ENCODE measurements at places on chromosomes 3 and 15.

DNA sequence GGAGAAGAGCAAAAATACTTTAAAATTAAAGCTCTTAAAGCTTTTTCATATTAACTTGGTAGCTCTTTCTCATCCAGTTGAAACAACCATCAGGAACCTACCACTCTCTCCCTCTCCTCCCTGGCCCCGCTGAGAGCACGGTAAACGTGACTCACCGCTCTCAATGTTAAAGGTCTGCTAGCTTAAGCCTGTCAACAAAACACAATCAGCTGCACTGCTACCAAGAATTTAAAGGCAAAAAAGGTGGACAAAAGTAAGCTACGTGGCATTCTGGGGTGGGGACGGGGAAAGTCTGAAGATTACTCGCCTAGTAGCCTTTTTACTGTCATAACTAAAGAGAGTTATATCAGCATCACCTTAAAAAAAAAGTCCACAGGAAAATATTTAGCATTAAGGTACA is 8.4 kb upstream of the GP5 start:
- no peak for DNase-seq

- DNase-seq, result no peak
Observed at GRCh38 chr3:26307192-26307591, 315.4 kb upstream of the LRRC3B start.

- DNase-seq, result no peak
Observed at GRCh38 chr15:77226652-77227051, 155.7 kb upstream of the TSPAN3 start.

- DNase-seq, result no peak
Observed at GRCh38 chr3:28218917-28219198, 22.6 kb upstream of the CMC1 start.

DNA sequence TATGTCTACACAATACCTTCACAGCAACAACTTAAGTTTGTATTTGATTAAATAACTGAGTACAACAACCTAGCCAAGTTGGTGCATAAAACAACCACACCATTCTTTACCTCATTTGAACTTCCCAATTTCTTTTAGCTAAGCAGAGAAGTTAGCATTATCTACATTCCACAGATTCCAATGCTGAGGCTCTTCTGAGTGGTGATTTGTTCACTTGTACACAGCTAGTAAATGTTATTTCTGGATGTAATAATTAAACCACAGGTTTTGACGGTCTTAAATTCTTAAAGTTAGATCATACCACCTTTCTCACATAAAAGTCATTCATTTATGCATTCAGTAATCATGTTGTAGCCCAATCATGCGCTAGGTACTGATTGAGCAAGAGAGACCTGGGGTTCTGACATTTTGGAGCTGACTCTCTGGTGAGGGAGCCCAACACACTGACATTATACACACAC is 102.5 kb downstream of the SST start:
- no peak for DNase-seq

GRCh38 chr15:38017721-38018120 is 83.3 kb downstream of the TMCO5A start:
- no peak for DNase-seq

- no peak for DNase-seq
Observed at GRCh38 chr15:67953299-67953698, 100.8 kb upstream of the PIAS1 start.

GRCh38 chr3:77236118-77236517 is 196.2 kb downstream of the ROBO2 start:
- DNase-seq, result no peak

GRCh38 chr15:88788816-88789215 is 14.4 kb upstream of the ACAN start:
- DNase-seq, result no peak

DNA sequence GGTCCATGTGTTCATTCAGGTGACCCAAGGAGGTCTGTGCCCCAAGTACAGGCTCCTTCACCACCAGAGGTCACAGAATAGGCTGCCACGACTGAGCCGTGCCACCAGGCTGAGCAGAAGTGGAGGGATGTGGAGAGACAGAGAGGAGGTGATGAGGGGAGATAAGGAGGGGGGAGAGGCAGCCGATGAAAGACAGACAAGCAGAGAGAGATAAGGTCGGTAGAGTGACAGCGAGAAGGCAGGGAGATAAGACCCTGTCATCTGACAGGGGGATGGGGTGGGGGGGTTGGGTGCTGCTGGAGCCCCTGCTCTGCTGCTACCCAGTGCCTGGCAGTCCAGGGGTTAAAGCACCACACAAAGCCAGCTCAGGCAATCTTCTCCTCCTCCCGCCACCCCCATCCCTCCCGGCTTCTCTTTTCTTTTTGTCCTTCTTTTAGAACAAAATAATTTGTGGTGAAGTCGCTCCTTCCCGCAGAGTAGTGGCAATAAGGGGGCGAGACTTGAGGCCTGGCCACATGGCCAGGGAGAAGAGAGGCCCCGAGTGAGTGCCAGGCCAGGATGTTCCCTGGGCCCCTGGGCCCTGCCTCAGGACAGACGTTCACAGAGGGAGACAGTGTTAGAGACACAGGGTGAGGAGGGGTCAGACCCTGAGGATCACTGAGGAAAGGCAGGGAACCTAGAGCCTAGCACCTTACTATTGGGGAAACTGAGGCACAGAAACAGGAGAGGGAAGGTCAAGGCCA is 67.9 kb downstream of the CACNA2D2 start:
- no peak for DNase-seq

DNA sequence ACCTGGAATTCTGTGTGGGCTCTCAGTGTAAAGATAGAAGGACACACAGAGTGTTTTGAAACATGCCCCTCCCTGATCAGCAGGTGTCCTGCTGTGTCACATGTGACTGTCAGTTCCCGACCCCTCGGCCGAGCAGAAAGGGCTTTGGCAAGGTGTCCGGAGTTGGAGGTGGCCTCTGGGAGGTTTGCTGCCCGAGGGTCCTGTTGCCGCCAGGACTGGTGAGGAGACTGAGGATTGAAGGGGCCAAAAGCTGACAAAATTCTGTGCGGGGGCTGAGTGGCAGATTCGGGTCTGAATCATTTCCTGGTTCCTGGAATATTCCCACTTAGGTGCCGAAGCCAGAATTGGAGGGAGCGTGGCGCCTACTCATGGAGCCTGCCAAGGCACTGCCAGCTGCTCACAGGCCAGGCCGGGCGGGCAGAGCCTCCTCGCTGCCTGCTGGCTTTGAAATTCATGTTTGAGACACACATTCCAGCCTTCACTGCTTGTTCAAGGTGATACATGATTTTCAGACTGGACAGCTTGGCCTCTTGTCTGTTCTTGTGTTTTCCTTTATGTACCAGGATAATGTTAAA is 83.8 kb downstream of the APBA2 start:
- no peak for DNase-seq

- DNase-seq, result no peak
Observed at GRCh38 chr15:38243278-38244055, 9.2 kb upstream of the SPRED1 start.

GRCh38 chr15:100537331-100537730 is 8.6 kb upstream of the CERS3 start:
- DNase-seq, result no peak

DNA sequence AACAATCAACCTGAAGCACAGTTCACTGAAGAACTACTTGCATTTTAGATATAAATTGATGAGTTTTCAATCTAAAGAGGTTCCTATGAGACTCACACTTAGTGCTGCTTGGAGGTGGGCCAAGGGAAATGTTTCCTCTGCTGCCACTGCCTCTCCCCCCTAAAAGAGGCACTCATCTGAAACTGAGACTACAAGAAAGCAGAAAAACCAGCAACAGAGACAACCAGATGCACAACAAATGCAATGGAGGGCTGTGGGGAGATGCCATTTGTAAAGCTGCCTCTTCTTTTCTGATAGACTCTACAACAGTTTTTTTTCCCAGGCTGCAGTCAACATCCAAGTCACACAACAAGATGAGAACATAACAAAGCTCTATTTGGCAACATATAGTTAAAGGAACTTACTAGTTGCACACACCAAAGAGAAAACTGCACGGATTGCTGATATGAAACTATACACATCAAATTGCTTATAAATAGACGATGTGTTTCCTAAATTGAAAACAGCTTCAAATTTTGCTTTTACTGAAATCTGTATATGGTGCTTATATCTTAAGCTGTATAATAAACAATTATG is 11.0 kb downstream of the TSPAN3 start:
- no peak for DNase-seq

GRCh38 chr3:23073724-23074305 is 129.3 kb upstream of the UBE2E2 start:
- DNase-seq, result no peak

- no peak for DNase-seq
Observed at GRCh38 chr3:150170852-150171520, 200.3 kb upstream of the PFN2 start.

- no peak for DNase-seq
Observed at GRCh38 chr3:128337305-128337704, 129.4 kb downstream of the DNAJB8 start.

DNA sequence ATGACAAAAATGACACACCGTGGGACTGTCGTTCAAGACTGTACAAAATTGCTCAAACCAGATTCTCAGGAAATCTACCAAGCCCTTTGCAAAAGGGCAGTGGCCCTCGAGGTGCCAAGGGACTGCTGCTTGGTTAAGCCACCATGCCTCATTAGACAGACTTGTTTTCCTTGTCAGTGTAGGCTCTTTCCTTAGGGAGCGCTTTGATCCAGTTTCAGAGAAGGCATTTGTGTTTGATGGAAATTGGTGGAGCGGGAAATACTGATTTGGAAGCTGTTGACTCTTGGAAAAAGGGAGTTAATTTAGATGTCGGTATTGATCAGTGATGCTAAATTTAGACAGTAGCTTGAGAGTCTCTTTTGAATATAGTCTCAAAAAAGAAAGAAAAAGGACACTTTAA is 304.3 kb upstream of the UMPS start:
- DNase-seq, result no peak

DNA sequence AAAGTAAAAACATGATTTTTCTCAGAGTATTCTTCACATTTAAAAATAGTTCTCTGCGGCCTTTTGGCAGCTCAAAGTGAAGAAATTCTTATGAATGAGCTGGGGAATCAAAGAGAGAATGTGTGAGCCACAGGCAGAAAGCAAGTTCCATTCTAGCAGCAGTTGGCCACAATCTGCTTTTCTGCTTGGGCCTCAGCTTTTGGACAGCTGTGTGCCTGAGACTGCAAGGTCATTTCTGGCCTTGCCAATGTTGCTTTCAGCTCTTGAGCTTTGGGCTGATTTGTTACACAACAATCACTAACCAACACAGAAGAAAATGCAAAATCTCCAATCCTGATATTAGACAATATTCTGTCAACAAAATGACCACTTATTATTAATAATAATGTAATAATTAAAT is 14.4 kb upstream of the TM4SF4 start:
- DNase-seq, result no peak

GRCh38 chr15:64912379-64913325 is 950 bp downstream of the ANKDD1A start:
- DNase-seq, result no peak

GRCh38 chr3:52546111-52546901 is 9.9 kb downstream of the UQCC5 start:
- no peak for DNase-seq

DNA sequence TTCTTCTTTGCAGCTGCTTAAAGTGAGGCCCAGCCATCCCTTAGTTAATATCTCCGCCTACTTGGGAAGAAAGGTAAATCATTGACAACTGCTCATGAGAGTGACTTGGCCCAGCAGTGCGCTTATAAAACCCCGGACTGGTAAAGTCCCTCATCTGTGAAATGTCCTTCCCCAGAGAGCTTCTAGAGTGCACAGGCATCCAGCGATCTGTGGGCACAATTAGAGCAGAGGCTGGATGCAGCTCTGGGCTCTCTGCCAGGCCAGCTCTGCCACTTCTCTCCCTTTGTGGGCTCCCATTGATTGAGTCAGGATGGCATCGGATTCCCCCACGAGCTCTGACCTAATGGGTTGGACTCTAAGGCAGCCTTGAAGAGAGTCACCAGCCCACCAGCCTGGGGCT is 219.0 kb upstream of the LINGO1 start:
- no peak for DNase-seq

DNA sequence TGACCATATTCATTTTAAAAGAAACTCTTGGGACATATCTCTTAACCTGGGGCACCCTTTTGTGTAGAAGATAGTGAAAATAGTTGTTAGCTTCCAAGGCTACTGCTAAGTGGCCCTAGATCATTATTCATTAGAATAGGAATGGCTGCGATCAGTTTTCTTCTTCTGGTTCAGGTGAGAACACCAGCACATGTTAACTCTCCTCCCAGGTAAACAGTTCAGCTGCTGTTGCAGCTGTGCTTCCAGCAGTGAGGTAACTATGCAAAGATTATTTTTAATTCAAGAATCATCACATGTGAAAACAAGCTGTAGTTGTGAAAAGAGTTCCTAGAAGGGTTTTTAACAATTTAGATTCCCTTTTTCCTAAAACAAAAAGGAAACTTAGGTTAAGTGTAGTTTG is 43.3 kb downstream of the ZPLD1 start:
- DNase-seq, result no peak

GRCh38 chr3:30625541-30626438 is 19.4 kb downstream of the TGFBR2 start:
- DNase-seq, result no peak

- DNase-seq, result no peak
Observed at GRCh38 chr3:42655980-42656679, 2.6 kb downstream of the ZBTB47 start.

DNA sequence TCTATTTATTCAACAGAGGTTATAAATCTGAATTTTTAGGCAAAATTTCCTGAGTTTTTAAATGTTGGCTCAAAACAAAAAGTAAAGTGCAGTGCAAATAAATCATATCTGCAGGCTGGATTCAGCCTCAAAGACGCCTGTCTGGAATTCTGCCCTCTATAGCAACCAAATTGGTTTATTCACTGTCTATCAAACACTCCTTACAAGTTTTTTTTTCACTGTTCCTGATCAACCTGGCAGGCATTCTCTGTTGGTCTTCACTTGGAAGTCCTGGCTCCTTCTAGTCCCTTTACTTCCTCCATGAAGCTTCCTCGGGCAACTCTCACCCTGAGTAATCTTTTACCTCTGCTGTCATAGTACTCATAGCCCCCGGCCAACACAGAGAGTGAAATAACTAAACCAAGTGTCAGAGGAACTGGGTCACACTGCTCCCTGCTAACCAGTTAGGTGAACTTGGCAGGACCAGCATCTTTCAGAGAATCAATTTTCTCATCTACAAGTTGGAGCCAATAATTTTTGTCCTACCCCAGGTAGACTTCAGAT is 36.8 kb upstream of the TIPARP start:
- no peak for DNase-seq

GRCh38 chr3:124629497-124629896 is 100.8 kb upstream of the UMPS start:
- DNase-seq, result no peak

DNA sequence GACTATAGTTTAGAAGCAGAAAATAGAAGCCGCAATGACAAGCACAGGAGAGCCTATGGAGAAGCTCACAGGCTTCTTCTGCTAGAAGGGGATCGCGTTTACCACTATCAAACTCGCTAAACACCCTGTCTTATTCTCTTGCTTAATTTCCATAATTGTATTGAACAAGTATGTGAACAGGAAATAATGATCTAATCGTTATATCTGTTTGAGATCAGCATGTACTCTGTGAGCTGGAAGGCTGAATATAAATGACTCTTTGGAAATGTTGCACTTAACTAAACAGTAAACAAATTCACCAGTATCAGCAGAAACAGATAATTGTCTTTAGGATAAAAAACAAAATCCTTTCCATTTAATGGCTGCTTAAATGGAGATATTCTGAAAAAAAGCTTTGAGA is 15.0 kb downstream of the NEK10 start:
- no peak for DNase-seq

GRCh38 chr15:26075770-26076169 is 212.6 kb upstream of the ATP10A start:
- DNase-seq, result no peak

GRCh38 chr15:35182841-35183479 is 97.9 kb upstream of the NANOGP8 start:
- DNase-seq, result no peak
